ENCODE measurements at places on chromosomes 6 and 20.

- DNase-seq: peak; percentile 8
These were observed 13.4 kb downstream of the ZNF318 start for GRCh38 chr6:43355862-43356590.

DNA sequence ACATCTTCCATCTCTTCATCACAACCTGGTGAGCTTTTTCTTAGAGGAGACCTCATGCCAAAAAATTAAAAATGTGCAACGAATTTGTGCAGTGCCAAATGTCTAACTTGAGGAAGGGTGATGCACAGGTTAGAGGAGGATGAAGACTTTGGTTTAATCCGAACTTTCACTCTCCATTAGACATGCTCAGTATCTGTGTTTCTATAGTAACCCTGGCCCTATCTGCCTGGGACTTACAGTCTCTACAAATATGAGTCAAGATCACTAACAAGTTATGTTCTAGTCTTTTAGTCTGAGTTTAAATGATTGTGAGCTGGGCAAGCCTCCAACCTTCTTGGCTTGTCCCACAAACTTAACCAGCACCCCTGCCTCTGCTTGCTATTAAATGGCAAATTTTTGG, 377.0 kb downstream of the BMP2 start:
- peak; percentile 5 for DNase-seq

- DNase-seq: no peak
These were observed 121.6 kb downstream of the HIVEP2 start for GRCh38 chr6:142823256-142823902.

DNA sequence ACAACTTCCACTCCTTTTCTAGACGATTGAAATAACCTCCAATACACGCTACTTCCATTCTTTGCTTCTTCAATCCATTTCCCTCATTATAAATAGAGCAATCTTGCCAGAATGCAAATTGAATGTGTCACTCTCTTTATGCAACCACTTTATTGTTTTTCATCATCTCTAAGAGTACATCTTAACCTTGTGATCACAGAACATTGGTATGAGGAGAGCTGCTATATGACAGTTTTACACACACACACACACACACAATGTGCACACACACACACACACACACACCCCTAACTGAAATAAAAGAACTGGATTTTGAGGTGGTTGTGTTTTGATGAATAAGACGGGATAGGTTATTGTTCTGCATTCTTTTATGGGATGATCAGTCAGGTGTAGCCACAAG, 187.0 kb downstream of the HDGFL1 start:
- DNase-seq: peak; percentile 82

DNA sequence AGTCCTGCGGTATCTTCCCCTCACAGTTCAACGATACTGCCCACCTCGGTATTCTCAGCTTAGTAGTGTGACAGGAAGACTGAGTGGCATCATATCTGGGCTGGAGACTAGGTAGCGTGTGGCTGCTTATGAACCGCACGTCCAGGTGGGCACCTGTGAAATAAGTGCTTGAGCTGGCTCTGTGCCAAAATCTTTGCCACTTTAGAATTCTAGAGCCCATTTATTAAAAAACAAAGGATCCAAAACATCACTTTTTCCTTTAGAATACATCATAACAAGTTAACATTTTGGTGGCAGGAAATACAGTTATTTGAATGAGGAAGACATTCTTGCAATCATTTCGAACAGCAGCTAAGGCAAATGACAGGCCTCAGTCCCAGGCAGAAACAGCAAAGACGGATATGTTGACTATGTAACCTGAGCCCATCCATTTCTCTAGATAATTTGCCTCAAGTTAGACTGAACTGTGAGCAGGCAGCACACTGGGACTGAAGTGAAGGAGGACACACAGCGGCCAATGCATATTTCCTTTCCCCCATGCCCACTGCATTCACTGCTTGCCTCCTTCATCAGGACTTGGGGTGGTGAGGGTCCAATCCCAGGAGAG, 136.6 kb downstream of the GMDS start:
- no peak for DNase-seq

- no peak for DNase-seq
These were observed 7.3 kb upstream of the ASF1A start for GRCh38 chr6:118886641-118887040.

GRCh38 chr6:105292689-105293339, 110.1 kb downstream of the PREP start:
- DNase-seq: no peak

GRCh38 chr6:107780226-107780625, 43.9 kb downstream of the SCML4 start:
- no peak for DNase-seq

DNA sequence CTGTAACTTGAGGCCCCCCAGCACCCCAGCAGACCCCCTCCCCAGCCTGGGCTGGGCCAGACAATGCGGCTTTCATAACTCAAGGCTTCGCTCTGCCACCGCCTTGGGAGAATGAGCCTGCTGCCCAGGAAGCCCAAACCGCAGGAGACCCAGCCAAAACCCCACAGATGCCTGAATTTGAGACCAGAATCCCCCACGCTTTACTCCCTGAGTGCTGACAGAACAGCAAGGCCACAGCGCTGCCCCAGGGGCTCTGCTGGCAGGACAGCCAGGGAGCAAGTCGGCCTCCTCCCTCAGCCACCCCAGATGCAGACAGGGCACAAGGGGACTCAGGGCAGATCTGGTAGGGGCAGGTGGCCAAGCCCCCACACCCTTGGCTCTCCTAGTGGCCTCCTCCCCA, 2.2 kb downstream of the MDFI start:
- DNase-seq: no peak

GRCh38 chr20:10360878-10361277, 73.1 kb downstream of the MKKS start:
- peak; percentile 95 for DNase-seq

DNA sequence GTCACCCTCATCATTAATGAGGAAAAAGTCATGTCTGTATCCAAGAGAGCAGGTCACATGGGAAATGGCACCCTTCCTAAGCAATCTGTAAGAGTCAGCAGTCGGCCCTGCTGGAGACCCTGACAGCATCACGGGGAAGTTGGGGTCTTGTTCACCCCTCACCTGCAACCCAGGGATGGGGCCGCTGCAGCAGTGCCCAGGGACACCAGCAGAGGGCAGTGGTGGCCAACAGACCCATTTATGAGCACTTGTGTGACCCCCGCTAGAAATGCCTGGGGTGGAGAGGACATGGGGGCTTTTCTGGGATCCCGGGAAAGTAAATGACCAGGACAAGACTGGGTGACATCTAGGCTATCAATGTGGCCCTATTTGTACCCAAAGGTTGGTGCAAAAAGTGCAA, 35.9 kb downstream of the ANKRD60 start:
- no peak for DNase-seq

GRCh38 chr6:165632194-165632593, 30.8 kb downstream of the PDE10A start:
- peak; percentile 79 for DNase-seq

- peak; percentile 73 for DNase-seq
These were observed 778 bp upstream of the LOC128125822 start for GRCh38 chr6:63571361-63572043.

- no peak for DNase-seq
These were observed 555.4 kb upstream of the FLRT3 start for GRCh38 chr20:14892782-14893181.

GRCh38 chr6:9100869-9101580, 665.7 kb upstream of the SLC35B3 start:
- no peak for DNase-seq

DNA sequence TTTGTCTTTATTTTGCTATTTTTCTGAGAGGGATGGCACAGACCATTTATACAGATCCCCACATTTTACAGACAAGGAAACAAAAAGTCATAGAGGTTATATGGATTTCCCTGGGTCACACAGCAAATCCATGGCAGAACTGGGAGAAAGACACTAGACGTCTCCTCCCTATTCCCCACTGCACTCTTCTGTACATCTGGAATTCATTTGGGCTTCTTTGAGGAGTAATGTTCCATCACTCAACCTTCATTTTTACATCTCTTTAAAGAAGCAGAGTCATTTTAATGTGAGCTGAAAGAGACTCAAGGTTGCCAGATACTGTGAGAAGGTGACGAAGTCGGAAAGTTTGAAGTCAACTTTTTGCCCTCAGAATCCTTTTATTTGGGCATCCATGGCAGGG, 207.3 kb downstream of the OTOR start:
- no peak for DNase-seq

DNA sequence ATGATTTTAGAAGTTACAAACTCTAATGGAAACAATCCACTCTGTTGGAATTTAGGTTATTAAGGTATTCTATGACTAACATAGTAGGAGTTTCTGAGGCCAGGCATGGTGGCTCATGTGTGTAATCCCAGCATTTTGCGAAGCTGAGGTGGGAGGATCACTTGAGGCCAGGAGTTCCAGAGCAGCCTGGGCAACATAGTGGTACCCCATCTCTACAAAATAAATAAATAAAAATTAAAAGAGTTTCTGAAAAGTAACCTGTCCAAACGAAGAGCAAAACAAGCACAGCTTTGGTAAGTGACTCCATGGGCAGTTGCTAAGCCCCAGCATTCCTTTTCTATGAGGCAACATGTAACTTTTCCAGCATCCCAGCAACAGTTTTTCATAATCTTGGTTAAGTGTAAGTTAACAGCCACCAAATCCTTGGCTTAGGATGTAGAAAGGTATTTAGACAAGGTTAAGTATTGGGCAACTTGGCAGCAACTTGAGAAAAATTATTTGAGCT, 86.3 kb downstream of the SOX4 start:
- peak; percentile 93 for DNase-seq

DNA sequence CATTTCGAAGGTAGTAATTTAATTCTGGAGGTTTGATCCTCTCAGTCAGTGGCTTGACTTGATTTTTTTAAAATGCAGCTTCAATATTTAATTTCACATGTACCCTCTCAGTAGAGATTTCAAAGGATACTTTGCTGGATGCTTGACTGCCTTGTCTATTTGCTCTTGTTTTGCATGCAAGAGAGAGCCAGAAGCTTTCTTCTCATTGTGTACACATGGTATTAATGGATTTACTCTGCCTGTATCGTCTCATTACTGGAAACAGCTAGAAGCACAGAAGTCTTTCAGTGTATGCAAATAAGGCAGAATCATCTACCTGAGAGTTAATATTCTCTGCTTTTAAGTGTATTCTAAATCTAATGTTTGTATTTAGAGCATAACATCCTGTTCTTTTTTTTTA, 84.3 kb upstream of the FOXO3 start:
- no peak for DNase-seq

DNA sequence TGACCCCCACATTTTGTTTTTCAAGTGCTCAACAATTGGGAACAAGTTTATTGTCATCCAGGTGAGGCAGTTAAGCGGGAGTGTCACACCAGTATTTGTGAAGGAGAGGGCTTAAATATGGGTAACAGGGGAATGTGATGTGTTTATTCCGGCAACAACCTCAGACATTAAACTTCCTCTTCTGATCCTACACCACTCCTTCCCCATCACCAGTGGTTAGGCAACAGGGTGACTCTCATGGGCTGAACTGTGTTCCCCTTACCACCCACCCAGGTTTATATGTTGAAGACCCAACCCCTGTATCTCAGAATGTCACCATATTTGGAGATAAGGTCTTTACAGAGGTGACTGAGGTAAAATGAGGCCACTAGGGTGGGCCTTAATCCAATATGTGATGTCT, 52.1 kb upstream of the RNF182 start:
- DNase-seq: no peak

Measured in amniotic epithelial cell (primary cell).